Activated CD8-positive, alpha-beta memory T cell treated with anti-CD3 and anti-CD28 coated beads for 48 hours (primary cell): ENCODE measurements at places on chromosomes 7 and 10.

DNA sequence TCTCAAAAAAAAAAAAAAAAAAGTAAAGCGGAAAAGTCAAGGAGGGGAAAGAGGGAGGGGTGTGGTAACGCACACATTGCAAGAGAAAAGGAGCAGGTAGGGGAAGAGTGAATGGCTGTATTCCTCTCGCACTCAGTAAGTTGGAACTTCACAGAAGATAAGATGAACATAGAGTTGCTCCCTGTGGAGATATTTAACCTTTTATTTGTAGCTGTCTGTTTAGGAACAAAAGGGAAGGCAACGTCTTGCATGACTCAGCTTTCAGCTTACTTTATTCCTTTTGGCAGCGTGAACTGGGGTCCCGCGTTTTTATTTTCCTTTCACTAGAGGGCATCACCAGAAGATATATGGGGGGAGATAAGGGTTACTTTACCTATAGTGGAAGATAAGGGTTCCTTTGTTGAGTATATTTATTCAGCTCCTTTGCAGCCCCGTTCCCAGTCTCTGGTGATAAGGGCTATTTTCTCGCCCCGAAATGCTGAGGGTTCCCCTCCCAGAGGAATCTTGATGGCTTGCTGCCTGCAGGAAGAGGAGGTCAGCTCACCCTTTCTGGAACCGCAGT, 78.5 kb downstream of the APBB1IP start:
- DNase-seq: no peak

GRCh38 chr10:95133016-95133752, 60.9 kb upstream of the ACSM6 start:
- peak; percentile 64 for DNase-seq

GRCh38 chr10:32415361-32415760, 30.6 kb upstream of the CCDC7 start:
- DNase-seq: no peak

- no peak for DNase-seq
Observed at GRCh38 chr7:25187932-25188331, 40.4 kb downstream of the NPVF start.

GRCh38 chr7:134067164-134067563, 60.0 kb upstream of the LRGUK start:
- no peak for DNase-seq

DNA sequence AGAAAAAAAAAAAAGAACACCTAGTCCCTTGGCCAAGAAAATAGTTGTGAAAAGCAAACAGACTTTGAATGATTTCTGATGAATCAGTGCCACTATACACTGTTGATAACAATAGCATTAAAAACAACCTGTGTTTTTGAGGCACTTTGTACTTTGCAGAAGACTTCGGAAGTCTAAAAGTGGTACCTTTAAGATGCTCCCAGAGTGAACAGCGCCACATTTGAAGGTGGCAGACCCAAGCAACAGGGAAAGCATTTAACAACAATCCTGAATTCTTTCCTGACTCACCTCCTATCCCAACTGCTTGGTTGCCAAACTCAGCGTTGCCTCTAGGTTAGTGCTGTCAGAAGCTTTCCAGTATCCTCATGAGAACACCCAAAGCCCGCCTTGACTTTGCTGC, 102.5 kb upstream of the CCDC6 start:
- DNase-seq: no peak
